ENCODE measurements at places on chromosomes 5 and 9. TPM values are rescaled to one million over a fixed set of nuclear protein-coding genes. Genes with fewer than 3 reads are reported as not detected.

The SLC31A2 gene
- total RNA-seq: 8.0 TPM

The REEP2 gene
- total RNA-seq: 1.1 TPM

The ZNF462 gene
- 9.1 TPM for total RNA-seq

The SLC12A7 gene
- 9.8 TPM for total RNA-seq

The ELAVL2 gene
- 0.81 TPM for total RNA-seq

The BAAT gene
- not detected for total RNA-seq

The ARID3C gene
- 0.74 TPM for total RNA-seq

GRCh38 chr9:703392-703791 lies 138.1 kb upstream of the DMRT1 start:
- peak; percentile 75 for DNase-seq

- no peak for DNase-seq
These were observed 54.6 kb downstream of the SUB1 start for GRCh38 chr5:32639943-32640342.

DNA sequence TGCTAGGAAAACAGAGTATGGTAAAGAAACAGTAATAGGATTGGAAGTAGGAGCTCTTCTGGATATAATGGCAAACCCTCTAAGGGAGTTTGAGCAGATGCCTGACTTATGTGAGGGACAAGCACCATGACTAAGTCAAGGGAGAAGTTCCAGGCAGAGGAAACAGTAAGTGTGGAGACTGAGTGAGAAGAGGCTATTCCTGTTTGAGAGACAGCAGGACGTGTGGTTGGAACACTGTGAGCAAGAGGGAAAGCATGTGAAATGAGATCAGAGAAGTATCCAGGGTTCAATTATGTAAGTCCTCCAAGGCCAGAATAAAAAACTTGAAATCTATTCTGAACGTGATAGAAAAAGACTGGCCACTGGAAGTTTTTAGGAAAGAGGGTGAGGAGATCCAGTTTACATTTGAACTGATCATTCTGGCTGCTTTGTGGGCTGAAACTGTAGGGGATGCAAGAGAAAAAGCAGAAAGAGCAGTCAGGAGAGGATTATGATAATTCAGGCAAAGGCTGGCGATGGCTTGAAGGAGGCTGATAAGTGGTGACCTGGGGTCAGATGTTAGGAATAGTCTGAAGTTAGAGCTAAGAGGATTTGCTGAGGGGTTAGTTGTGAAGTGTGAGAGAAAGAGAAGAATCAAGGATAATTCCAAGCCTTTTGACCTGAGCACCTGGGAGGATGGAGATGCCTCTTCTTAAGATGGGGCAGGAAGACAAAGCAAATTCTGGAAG lies 19.2 kb downstream of the DMAC1 start:
- peak; percentile 32 for DNase-seq

DNA sequence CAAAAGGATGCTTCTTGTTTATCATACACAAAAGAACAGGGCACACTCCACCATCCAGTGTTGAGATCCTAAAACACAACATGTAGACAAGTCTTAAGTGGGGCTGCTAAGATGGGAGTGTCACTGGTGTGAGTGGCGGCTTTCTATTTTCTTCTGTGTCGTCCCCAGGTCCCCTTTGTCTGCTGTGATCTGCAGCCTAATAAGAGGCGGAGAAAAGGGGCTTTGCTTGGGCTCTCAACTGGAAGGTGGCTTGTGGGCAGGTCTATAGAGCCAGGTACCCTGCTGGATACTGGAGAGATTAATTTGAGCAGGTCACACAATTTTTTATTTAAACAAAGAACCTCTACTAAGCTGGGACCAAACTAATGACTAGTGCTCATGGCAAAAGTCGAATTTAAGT lies 126.1 kb upstream of the SAP30L start:
- no peak for DNase-seq

DNA sequence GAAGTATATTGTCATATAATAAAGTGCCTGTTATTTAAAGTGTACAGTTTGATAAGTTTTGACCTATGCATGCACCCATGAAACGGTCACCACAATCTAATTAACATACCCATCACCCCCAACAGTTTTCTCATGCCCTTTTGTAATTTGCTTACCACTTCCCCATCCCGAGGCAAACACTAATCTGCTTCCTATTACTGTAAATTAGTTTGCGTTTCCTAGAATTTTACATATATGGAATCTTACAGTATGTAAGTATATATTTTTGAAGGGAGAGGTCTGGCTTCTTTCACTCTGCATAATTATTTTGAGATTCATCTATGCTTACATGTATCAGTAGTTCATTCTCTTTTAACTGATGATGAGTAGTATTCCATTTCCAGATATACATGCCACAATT lies 56.5 kb downstream of the AMBP start:
- DNase-seq: no peak

GRCh38 chr9:134853893-134854292 lies 26.7 kb upstream of the FCN2 start:
- no peak for DNase-seq

DNA sequence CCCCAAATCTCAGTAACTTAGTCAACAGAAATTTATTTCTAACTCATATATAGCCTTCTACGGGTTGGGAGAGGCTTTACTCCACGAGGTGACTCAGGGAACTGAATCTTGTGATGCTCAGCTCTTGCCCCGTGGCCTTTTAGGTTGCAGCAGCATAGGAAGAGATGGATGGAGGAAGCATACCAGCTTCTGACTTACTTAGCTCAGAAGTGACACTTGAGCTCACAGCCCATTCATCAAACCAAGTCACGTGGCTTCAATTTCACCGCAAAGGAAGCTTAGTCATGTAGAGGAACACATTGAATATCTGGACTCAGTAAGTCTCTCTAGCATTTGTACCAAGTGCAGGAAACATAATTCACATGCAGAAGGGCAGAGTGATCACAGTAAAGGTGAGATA lies 124.1 kb upstream of the KCNN2 start:
- DNase-seq: no peak

GRCh38 chr9:105024529-105024928 lies 96.6 kb upstream of the ABCA1 start:
- no peak for DNase-seq

DNA sequence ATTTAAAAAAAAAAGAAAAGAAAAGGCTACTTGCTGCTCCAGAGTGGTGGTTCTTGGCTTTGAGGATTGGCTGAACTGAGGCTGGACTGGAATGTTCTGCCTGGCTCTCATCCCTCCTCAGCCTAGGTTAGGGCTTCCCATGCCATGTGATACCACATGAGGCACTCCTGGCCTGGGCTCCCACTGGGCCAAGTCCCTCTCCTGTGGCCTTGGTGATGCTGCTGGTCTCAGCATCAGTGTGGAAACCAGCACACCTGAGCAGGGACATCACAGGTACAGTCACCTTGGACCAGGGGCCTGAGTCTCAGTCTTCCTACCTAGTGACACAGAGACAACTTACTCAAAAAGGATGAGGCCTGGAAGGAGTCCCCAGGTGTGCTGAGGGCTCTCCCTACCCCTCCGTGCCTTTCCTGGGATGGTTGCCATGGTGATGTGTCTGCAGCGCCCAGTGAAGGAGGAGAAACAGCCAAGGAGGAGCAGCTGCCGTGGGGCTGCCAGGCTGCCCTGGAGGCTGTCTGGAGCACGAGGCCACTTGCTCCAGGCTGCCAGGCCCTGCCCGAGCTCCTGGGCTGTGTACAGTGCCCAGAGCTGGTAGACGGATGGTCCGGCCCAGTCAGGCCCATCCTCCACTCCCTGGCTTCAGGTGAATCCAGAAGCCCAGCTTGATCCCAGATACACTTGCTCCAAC lies 71.0 kb downstream of the WNK2 start:
- no peak for DNase-seq

DNA sequence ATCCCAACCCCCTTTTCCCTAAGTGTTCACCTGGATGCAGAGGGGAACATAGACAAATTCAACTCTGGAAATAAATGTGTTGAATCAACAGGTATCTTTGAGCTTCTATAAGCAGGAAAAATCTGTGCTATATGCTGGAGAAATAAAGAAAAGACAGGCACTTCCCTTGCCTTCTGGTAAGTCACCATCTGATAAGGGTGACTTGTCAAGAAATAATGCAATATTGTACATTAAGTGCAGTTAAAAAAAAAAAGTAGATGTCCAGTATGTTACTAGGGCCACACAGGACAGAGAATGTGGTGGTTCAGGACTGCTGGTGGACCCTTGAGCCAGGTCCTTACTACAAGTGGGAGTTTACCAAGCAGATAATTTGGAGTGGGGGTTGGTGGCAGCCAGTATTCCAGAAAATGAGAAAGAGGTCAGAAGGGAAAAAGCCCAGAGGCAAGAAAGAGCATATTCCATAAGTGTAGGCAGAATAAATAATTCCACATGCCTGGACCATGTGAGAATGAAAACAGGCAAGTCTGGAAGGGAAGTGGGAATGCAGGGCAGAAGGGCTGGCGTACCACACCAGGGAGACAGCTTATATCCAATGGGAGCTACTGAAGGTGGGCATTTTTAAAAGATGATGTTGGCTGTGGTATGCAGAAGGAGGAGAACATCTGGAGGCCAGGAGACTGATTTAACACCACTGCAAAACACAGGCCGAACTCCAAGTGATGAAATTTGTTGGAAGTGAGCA lies 209.9 kb downstream of the SEMA5A start:
- peak; percentile 22 for DNase-seq

DNA sequence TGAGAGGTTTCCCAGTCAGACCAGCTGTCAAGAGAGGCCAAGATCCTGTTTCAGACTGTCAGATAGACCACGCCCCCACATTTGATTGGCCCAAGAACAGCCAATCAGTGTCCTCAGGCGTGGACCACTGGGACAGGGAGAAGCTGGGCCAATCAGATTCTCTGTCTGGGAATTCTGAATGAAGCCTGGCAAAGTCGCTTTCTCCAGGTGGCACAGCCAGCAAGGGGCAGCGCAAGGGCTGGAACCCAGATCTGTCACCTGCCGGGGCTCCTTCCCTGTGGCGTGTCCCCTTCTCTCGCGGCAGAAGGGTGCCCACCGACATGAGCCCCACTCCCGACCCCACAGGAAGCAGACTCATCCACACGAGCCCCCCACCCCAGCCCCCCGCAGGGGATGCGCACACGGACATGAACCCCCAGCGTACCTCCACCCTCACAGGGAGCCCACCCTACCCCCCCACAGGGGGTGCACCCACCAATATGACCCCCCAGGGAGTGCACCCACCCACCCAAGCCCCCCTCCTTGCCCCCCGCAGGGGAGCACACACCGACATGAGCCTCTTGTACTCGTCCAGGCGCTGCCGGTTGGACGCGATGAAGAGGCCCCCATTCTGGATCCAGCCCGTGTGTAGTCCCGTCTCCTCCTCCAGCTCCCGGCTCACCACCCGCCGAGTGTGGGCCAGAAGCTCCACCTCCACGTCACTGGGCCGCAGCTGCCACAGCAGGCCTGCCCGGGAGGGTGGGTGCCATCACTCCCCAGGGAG lies 6.1 kb downstream of the SARDH start:
- peak; percentile 21 for DNase-seq

- no peak for DNase-seq
These were observed 299.1 kb upstream of the EFNA5 start for GRCh38 chr5:107969847-107970246.

DNA sequence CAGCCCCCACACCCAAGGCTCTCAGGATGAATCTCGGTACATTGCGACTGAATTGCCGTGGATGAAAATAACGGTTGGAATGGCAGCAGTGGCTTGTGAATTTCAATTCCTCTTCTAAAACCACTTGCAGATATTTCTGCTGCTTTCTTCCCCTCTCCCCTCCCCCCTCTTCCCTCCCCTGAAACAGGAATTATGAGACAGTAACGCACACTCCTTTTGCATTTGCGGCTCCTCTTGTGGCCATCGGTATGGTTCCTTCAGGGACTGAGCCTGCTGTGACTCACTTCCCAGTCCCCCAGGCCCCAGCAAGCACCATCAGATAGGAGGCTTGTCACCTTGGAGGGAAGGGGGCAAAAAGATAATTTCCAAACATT lies 9.7 kb downstream of the DCANP1 start:
- DNase-seq: no peak

DNA sequence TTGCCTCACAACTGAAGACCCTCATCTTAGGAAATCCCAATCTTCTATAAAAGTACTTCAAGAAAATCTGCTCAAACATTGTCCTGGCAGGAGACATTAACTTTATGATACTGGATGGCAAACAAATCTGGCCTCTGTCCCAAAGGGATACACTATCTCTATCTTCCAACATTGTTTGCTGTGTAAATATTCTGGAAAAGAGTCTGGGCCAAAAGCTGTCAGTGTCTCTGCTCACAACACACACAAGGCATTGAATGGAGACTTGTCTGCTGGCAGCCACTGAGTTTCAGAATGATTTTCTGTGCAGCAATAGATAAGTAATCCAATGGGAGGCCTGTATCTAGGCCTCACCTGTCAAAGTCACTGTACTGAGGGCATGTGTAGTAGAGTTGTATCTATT lies 471.1 kb downstream of the DMAC1 start:
- no peak for DNase-seq

- no peak for DNase-seq
These were observed 18.4 kb downstream of the RNF130 start for GRCh38 chr5:180053061-180053602.

GRCh38 chr9:35683323-35683722 lies 6.4 kb downstream of the TPM2 start:
- DNase-seq: no peak

DNA sequence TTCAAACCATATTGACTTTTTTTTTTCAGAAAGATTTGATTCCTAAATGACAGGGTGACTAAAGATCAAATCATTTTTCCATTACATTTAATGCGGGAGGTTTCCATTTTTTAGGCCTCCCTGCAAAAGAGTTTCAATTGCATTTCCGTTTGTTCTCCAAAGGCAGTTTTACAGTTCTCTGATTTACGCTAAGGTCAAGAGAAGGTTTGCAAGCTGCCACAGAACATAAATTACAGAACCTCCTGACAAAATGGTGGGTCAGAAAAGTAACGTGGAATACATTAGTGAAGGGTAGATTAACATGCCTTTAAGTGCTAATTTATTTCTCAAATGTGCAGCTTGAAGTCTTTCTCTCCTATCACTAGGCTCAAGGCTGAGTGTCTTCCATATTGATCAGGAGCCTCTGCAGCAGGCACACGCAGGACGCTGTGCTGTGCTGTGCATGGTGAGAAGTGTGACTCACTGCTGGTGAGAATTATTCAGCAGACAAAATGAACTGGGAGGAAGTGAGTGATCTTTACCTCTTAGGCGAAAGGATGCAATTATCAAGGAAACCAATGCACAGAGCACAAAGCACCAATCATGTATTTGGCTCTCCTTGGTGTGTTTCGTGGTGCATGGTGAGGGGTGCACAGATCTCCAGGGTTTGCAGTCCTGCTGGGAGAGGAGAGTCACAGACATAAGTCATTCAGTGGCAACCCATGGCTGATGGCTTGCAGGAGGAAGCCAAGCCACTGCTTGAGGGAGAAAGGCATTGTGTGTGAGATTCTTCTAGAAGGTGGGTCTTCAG lies 136.3 kb downstream of the TENT4A start:
- no peak for DNase-seq

GRCh38 chr9:134962973-134963364 lies 45.3 kb upstream of the FCN1 start:
- no peak for DNase-seq

All from fibroblast of the aortic adventitia (primary cell).